ENCODE measurements at places on chromosomes 12 and 14.

- DNase-seq, result peak; percentile 80
Measured at GRCh38 chr12:76266797-76267196, 81.4 kb downstream of the BBS10 start.

DNA sequence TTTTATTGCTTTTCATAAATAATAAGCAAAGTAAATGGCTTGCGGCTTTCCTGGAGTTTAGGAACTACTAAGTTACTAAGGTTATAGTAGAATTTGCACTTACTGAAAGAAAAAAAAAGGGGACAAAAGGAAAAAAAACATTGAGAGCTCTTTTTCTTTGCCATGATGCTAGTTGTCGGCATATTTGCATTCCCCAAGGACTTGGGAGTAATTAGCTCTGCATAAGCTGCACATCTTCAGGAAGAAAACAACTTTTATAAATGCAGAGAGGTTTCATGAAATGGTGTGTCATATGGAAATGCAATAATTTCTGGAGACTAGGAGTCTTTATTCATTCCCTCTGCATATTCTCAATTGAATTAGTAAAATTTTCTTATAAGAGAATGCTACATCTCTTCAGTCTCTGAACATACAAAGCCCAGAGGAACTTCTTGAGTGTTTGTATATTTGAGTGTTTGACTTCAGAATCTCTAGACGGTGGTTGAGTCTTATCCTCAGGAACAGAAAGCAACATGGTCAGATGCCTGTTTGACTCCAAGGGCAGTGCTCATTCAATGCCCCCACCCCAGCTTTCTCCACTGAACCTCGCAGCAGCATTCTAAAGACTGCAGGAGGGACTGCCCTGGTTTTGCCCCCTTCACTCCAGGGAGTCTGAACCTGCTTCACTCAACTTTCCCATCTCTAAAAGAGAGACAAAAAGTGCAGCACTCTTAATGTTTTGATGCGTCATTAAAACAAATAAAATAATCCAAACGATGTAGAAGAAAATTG is 158.9 kb upstream of the EEA1 start:
- DNase-seq, result no peak

DNA sequence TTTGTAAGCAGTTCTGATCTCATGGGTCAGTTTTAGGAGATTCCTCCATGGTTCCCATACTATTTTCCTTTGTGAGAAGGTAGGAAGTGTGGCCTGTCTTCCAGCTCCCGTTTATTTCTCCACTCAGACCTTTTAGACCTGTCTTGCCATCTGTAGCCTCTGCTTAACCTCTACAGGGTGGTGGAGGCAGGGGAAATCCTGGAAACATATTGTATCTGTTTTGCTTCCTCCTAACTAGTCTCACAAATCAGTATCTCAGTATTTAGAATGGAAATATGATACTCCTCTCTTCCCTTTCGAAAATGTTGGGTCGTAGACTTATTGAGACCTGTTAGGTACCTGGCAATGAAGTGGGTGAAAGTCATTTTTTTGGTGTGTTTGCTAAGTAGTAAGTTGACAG is 399.4 kb upstream of the RGS6 start:
- DNase-seq, result no peak

- DNase-seq, result no peak
Measured at GRCh38 chr14:104979758-104980610, 1.8 kb upstream of the AHNAK2 start.

- no peak for DNase-seq
Measured at GRCh38 chr12:85588221-85588620, 248.0 kb downstream of the RASSF9 start.
